Choroid plexus epithelial cell (primary cell): ENCODE measurements at places on chromosomes 6 and 20.

DNA sequence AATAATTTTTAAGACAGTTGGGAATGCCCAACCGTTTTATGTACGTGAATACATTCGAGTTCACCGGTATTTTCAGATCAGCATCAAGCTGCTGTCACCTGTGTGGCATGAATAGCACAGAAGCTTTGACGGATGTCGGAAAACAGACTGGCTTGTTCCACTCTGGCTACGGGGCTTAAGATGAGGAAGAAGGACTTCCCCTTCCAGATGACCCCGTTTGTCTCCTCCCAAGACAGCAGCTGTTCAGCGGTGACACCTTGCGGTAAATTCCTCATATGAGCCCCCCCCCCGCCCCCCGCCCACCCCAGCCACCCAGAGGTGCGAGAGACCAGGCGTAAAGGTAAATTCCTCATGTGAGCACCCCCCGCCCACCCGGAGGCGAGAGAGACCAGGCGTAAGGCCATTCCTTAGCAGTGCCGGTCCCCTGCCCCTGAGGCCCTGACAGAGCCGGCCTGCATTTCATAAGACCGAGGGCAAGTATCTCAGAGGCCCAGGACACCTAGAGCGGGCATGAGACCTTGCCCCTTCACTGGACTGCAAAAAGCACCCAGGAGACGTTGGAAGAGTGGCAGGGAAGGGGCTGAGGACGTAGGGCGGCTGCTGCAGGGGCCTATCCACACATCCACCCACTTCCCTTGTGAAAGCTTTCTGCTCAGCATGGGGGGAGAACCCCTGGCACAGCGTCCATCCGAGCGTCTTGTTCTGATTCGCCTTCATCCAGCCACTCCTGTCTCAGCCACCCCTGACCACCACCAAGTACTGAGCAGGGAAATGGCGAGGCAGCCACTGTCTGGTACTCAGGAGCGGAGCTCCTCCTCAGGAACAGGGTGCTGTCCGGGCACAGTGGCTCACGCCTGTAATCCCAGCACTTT is 7.3 kb upstream of the PCMTD2 start:
- no peak for DNase-seq

DNA sequence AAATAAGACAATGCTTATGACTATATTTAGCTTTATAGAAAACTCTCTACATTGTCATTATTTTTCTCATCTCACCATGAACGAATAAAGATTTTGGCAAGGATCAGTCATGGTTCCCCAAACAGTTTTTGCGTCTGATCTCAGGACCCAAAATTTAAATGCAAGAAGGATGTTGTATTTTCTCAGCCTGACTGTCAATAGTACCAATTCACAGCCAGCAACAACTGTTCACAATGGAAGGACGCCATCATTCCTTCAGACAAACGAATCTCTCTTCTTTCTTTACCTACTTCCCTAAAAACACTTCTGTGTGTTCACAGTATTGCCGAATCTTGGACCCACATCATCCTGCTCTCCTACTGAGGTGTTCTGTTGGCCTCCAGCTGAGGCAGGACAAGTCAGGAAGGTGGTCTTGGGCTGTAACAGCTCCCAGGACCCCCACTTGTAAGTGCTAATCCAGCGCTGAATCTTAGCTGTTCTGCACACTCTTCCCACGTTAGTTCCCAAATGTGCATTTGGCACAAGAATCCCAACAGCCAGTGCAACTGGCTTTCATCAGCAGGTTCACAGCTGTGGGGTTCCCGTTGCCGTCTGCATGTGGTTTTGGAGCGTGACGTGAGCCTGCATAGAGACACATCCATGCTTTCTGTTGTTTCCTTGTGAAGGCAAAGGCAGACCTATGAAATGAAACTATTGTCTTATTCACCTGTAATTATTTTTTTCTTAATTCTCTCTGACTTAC is 600.0 kb downstream of the QKI start:
- DNase-seq, result no peak

- no peak for DNase-seq
Observed at GRCh38 chr20:50068041-50068651, 44.8 kb downstream of the UBE2V1 start.

- no peak for DNase-seq
Observed at GRCh38 chr20:8435285-8436035, 303.4 kb downstream of the PLCB1 start.

DNA sequence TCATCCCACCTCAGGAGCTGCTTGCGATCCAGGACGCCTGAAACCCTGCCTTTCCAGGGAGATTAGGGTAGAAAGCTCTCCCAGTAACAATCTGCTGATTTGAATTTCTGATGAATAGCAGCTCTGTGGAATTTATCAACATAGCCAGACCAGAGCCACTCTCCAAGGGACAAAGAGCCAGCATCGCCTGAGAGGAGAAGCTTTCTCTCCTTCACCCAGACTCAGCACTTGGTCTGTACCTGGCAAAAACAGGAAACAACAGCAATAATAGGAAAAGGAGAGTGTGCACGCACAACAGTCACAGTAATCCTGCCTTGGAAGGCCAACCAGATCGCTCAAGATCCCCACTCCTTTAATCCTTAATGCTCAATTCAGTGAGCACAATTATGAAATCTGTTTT is 22.3 kb upstream of the ROS1 start:
- no peak for DNase-seq

DNA sequence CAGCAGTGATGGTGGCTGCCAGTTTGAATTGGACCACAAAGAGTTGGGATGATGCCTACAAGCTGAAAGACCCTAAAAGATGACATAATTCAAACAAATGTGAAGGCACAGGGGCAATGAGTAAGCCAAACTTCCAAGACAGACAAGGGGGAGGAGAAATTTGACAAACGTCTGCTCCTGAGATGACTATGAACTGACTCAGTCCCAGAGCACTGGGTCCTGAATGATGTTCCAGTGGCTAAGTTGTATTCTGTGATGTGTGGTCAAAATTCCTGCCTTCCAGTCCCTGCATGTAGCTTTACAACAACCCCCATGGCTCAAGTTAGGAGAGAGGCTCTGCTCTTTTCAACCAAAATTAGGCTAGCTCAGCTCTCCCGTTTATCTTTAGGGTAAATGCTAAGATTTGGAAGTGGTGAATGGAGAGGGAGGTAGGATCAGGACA is 86.1 kb upstream of the SIRPA start:
- peak; percentile 39 for DNase-seq

DNA sequence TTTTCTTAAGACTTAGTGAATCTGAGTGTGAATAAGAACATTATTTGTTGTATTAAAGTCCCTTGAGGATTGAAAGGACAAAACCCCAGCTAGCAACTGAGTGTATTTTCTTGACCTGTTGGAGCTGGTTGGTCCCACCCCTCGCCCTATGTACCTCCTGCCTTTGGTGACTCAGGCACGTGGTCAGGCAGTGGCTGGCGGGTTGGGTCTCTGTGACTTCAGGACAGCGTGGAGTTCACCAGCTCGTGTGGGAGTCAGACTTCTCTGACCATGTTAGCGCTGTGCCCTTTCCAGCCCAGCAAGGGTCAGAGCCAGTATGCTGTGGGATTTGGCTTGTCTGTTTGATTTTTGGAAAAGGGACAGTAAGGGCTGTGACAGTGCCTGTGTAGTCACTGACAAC is 93.7 kb downstream of the SSR1 start:
- DNase-seq, result peak; percentile 40

GRCh38 chr6:13488015-13488895 is 855 bp upstream of the GFOD1 start:
- DNase-seq, result peak; percentile 67

DNA sequence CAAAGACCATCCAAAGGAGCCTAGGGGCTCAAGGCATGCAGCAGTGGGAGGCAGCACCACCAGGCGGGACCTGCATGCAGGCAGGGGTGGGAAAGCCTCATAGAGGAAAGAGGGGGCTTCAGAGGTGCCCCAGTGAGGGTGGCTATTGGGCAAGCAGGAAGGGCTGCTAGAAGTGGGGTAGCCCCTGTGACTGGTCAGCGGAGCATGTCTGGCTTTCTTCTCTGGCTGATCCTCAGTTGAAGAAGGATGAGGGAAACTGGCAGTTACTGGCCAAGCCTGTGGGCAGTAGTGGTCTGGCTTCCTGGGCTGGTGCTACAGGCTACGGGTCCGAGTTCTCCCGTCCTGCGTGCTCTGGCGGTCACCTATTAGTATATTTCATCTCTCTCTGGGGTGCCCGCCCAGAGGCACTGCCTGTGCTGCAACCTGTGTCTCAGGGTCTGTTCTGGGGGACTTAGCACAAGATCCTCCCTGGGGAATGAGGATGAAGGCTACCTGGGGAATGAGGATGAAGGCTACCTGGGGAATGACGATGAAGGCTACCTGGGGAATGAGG is 35.9 kb upstream of the CST7 start:
- no peak for DNase-seq

DNA sequence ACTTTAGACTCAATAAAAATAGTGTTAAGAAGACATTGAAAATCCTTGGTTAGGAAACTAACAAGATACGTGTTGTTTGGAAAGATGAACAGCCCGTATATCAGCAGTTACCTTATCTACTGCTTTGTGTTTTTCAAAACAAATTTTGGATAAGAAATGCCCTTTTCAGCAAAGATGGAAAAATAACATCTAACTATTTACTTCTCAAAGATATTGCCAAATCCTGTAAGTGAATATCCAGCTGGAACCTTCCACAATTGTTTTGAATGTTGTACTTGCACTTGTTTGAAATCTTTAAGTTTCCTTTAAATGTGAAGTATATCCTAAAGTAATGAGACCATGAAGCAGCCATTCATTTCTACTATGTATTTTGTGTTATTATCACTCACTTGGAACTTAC is 14.6 kb downstream of the TAGAP start:
- DNase-seq, result no peak

- peak; percentile 54 for DNase-seq
Observed at GRCh38 chr6:129853996-129854711, 7.0 kb downstream of the TMEM244 start.

DNA sequence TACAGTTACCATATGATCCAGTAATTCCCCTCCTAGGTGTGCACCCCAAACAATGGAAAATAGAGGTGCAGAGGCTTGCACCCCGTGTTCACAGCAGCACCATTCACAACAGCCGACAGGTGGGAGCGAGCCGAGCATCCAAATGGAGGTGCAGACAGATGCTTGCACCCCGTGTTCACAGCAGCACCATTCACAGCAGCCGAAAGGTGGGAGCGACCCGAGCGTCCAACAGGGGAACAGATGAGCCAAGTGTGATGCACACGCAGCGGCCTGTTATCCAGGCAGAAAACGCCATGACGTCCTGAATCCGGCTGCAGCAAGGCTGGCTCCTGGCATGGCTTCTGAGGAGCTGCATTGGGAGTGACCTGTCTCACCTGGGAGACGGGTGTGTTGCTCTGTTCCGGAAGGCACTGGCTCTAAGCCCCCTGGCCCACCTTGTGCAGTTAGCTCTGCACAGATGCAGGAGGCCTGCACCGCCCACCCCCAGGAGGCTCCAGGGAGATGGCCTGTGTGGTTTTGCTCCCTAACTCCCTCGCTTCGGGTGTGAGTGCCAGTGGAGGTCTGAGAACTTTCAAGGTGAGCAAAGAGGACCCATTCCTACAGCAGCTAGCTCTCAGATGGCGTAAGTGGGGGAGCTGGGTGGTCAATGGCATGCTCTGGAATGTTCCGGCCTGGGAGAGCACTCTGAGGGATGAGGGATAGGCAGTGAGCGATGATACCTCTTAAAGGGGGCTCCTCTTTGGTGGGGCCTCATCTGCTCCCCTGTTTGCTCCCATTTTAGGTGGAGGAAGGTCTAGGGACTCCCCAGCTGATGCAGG is 47.8 kb upstream of the FRMD1 start:
- DNase-seq, result no peak

- peak; percentile 81 for DNase-seq
Observed at GRCh38 chr6:5213836-5214235, 46.9 kb downstream of the LYRM4 start.

- peak; percentile 75 for DNase-seq
Observed at GRCh38 chr6:99933129-99933528, 60.9 kb downstream of the MCHR2 start.

DNA sequence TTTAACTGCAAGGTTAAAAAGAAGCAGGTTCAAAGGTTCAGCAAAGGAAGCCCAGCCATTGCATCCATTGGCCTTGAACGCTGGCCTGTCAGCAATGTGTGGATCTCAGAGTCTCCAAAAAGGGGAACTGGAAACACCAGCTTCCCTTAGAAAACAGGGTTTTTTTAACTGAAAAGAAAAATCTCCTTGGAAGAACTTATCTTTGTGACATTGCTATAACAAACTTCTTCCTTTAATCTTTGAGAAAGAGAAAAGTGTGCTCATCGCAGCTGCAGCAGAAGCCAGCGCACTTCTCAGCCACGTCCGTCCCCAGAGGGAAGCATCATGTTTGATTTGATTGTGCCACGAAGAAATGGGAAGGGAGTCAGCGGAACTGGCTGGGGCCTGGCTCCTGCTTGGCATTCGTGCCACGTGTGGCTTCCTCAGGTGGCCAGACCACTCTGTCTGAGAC is 215.0 kb downstream of the SYNDIG1 start:
- no peak for DNase-seq

DNA sequence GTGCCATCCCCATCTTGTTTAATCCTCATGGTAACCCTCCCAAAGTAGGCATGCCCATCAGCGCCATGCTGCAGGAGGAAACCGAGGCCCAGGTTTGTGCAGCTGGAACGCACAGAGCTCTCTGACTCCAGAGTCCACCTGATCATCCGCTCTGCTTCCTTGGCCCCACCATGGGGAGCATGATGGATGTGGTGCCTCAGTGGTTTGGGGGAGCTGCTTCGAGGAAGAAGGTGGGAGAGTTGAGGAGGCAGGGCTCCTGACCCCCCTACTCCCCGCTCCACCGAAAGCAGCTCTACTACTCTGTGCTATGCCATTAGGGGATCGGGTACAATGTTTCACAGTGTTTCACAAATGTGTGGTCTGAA is 52.2 kb downstream of the TGM2 start:
- no peak for DNase-seq

- no peak for DNase-seq
Observed at GRCh38 chr6:32179766-32180405, 1.7 kb downstream of the RNF5 start.
